ENCODE measurements at places on chromosomes 6 and 20.
A peak's percentile ranks its signal among the peaks of the same experiment; 100 is the strongest.

DNA sequence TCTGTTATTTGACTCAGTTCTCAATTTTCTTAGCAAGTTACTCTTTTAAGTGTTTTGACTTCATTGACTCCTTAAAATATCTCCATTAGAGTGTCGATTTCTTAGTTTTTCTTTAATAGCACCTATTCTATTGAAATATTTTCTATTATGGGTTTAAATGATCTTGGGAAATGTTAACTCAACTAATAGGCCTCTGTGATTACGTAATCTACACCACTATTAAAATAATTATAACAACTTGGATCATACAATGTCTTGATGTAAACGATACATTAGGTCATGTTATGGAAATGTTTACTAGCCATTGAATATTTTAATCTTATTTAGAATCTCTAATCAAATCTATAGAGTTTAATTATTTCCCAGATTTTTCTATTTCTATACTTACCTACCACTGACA lies 550.0 kb downstream of the EYS start:
- no peak for DNase-seq

DNA sequence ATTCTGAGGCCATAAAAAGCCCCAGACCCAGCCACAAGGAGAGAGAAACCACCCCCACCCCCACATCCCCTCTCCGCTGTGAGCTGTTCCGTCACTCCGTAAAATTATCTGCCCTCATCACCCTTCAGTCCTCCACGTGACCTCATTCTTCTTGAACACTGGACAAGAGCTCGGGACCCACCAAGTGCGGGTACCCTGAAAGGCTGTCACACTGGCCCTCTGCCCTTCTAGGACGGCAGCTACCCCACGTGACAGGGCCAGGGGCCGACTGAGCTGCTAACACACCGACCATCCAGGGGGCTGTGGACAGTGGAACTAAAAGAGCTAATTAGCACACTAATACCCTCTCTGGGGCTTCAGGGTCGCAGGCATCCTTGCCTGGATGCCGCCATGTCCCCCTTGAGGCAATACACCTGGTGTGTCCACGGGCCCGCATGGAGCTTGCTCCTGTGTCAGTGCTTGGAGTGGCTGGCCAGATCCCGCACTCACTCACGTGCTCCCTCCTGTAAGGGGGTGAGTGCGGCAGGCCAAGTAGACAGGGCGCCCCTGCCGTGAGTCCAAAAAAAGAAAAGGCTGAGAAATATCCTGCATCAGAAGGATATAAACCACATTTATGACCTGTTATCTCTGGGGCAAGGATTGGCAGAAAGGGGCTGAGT lies 29.2 kb upstream of the AHCY start:
- DNase-seq: no peak

- DNase-seq: no peak
These were observed 16.0 kb downstream of the SHLD1 start for GRCh38 chr20:5766085-5766764.

DNA sequence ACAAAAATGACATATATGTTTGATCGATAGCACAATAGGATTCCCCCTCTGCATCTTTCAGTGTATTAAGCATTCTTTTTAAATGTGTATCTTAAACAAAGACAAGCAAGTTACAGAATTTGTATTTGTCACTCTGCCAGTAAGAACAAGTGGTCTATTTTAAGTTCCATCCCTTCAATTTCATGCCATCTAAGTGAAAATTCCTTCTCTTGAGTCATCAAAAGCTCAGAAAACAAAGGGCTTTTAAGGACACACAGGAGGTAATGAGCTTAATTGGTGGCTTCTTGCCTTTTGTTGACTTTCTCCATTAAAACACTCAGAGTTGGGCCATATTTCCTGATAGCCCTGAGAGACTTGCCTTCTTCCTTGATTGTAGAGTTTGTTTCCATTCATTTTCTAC lies 547.8 kb downstream of the TENT5A start:
- no peak for DNase-seq

GRCh38 chr6:33330736-33331135 lies 13.2 kb upstream of the ZBTB22 start:
- DNase-seq: no peak

GRCh38 chr6:22221630-22222029 lies 75.2 kb downstream of the PRL start:
- DNase-seq: no peak

DNA sequence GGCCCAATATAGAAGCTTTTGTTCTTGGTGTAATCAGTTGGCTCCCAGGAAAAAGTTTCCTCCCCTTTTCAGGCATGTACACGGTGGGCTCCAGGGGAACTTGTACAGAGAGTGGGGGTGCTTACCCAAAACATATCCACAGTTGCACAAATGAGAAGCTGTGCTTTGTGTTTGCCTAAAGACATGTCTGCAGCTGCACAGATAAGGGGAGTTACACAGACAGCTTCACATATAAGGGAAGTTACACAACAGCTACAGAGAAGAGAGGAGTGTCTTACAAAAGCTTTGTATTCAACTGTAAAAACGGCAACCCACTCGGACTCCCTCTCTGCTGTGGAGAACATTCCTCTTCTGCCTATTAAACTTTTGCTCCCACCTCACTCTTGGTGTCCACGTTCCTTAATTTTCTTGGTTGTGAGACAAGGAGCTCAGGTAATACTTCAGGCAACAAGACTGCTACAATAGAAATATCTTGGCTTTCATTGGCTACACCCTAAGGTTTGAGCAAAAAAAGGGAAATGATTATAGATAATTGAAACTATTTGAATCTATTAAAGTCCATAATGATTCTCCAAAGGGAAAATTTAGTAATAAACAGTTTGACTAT lies 7.4 kb upstream of the PNRC1 start:
- no peak for DNase-seq

GRCh38 chr6:48199499-48199898 lies 88.5 kb upstream of the PTCHD4 start:
- no peak for DNase-seq

- no peak for DNase-seq
These were observed 69.2 kb downstream of the MTFR2 start for GRCh38 chr6:136180704-136181511.

DNA sequence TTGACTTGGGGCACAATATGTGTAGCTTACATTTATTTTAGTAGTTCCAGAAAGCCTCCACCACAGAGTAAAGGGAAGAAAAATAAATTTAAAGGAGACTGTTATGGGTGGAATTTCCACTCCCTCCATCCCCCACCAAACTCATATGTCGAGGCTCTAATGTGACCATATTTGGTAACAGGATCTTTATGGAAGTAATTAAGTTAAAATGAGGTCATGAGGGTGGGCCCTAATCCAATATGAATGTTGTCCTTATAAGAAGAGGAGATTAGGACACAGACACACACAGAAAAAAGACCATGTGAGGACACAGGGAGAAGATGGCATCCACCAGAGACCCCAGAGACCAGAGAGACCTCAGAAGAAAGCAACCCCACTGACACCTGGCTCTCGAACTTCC lies 189.7 kb downstream of the EDN1 start:
- no peak for DNase-seq

GRCh38 chr20:49045440-49046086 lies 549 bp upstream of the CSE1L start:
- DNase-seq: peak; percentile 1

GRCh38 chr20:4493386-4493785 lies 228.3 kb upstream of the PRND start:
- no peak for DNase-seq

- DNase-seq: no peak
These were observed 88.1 kb upstream of the ZFP64 start for GRCh38 chr20:52279706-52280105.

- DNase-seq: no peak
These were observed 422.9 kb upstream of the CHD6 start for GRCh38 chr20:42041000-42041565.

- DNase-seq: no peak
These were observed 159.9 kb upstream of the PCSK2 start for GRCh38 chr20:17066902-17067301.

- DNase-seq: no peak
These were observed 5.8 kb upstream of the ADAM33 start for GRCh38 chr20:3687655-3688054.

GRCh38 chr6:132932588-132932987 lies 118.2 kb downstream of the RPS12 start:
- DNase-seq: no peak

DNA sequence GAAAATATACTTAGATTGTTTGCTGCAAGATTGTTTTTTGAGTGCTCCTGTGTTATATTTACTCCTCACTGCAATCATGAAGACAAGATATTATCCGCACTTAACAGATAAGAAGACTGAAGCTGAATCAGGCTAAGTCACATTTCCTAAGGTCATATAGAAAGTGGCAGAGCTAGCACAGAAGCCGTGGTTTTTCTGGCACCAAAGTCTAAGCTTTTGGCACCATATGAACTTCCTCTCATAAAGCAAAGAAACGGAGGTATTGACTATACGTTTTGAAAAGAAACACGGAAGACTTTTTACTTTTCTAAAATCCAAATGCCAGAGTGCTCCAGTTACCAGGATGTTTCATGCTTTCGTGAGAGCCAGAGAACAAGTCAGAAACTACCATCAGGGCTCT lies 9.3 kb upstream of the DTD1 start:
- no peak for DNase-seq

DNA sequence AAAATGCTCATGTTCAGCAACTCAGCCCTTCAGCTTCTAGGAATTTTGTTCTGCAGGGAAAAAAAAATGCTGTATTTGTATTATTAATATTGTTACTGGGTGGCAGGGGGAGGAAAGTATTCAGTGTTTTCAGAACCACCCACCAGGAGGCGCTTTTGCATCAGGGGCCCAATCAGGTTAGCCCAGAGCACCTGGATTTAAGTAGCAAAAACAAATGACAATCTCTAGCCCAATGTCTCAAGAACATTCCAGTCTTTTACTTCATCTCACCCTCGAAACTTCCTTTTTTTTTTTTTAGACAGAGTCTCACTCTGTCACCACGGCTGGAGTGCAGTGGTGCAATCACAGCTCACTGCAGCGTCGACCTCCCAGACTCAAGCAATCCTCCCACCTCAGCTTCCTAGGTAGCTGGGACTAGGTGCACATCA lies 635 bp upstream of the C20orf203 start:
- peak; percentile 46 for DNase-seq

GRCh38 chr20:63658749-63659187 lies 656 bp downstream of the RTEL1 start:
- no peak for DNase-seq

- DNase-seq: no peak
These were observed 205.0 kb upstream of the EPHA7 start for GRCh38 chr6:93624408-93624807.

DNA sequence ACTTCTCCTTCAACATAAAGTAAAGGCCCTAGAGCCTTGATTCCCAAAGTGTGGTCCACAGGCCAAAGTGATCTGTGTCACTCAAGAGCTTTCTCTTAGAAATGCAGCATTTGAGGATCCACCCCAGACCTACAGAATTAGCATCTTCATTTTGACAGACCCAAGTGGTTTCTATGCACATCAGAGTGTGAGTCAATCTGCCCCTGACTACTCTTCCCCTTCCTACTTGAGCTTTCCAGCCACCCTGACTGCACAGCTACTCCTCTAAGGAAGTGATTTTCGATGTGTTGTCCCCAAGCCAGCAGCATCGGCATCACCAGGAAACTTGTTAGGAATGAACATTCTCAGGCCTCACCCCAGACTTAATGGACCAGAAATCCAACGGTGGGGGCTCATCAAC lies 2.6 kb downstream of the MEP1A start:
- no peak for DNase-seq

DNA sequence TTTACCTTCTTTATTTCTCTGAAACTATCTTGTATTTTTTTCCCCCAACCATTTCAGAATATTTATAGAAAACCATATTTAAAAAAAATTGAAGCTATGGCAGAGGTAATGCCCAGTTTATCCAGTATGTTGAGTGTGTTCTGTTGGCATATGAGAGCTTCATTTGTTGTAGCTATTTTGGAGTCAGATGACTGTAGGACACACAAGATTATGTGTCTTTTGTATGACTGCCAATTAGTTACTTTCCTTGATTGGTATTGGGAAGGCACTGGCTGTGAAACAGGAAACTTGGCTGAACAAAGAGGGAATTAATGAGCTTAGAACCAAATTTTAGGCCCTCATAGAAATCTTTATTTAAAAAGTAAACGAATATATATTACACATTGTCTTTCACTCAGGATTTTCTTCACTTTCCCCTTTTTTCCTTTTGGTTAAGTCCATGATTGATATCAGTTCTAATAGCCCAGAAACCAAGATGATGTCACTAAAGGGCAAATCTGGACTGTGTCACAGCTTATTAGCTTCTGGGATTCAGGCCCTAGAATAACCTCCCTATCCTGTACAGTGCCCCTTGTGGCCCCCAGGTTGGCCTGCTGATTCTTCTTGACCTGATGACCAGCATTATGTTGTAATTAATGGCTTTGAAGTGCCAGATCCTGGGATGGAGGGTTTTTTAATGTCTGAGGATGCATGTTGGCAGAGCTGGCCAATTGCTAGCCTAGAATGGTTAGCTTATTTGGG lies 10.1 kb downstream of the CDC5L start:
- DNase-seq: no peak

DNA sequence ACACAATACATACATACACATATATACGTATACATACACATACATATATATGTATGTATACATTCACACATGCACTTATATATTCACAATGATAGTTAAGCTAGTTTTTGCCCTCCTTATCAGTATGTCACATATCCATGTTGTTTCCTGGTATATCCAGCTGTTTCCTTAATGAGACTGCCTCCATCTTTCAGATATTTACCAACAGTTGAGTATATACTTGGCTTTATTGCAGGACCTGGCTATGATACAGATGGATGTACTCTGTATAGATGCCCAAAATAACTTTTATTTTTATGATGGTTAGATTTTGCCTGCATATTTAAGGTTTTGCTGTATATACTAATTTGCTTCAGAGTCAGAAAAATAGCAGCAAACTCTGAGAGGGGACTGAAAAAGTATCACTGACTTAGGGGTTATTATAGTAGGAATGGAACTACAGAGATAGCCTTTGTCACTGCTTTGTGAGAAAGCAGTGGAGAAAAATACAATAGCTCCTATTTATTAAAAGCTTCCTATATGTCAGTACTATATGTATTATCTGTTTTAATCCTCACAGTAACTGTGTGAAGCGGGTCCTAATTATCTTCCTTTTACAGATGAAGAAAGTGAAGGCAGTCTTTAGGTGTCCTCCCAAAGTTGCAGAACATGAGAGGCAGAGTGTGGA lies 35.5 kb downstream of the CARMIL1 start:
- no peak for DNase-seq

DNA sequence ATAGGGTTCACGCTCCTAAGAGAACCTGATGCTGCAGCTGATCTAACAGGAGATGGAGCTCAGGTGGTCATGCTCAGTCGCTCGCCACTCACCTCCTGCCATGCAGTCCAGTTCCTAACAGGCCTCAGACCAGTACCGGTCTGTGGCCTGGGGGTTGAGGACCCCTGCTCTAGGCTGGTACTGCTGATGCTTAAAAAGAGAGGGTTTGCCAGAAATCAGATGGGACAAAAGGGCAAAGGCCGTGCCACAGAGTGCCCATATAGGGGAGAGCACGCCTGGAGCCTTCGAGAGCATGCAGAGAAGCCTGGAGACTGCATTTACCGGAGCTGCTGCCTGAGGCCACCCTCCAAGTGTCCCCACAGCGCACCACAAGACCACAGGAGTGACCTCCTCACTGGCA lies 75.5 kb downstream of the PTPN1 start:
- no peak for DNase-seq
